ENCODE measurements at places on chromosomes 6 and 20. TPM values are rescaled to one million over a fixed set of nuclear protein-coding genes. Genes with fewer than 3 reads are reported as not detected.
A peak's percentile ranks its signal among the peaks of the same experiment; 100 is the strongest.

DNA sequence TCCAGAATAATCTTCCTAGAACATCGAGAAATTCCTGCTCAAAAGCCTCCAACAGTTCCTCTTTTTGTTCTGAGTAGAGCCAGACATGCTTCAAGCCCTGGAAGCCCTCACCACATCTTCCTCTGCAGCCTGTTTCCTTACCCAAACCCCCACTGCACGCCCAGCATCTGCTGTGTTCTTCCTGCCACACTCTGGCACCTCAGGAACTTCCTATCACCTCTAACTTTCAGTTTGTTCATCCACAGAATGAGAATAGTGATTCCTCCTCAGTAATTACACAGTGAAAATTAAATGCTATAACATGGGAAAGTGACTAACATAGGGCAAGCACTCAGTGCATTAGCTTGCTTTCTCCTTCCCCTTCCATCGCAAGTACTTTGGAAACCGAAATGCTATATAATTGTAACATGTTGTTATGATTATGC lies 26.3 kb downstream of the C6orf89 start:
- no peak for DNase-seq

- peak; percentile 32 for DNase-seq
These were observed 89.9 kb upstream of the MTHFD1L start for GRCh38 chr6:150775415-150776203.

- DNase-seq = no peak
These were observed 1.7 kb downstream of the SOD2 start for GRCh38 chr6:159691133-159691962.

DNA sequence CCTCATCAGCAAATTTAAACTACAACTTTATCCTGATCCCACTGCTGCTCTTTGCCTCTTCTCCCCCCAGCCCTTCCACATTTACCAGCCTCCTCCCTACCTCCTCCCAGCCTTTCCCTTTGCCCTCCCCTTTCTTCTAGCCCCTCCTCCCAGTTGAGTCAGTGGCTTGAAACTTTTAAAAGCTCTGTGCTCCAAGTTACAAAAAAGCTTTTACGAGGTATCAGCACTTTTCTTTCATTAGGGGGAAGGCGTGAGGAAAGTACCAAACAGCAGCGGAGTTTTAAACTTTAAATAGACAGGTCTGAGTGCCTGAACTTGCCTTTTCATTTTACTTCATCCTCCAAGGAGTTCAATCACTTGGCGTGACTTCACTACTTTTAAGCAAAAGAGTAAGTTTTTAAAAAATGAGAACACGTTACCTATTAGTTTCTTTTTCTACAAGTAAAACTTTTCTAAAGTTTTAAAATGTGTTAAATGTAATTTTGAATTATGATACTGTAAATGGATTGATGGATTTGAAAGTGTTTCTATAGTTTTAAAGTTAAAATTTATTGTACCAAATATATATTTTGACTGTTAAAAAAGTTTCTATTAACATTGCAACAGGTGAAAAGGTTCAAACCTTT lies at the start of gene GJA1:
GJA1 (plus strand) TSS at position 203 of the 626 bp plus-strand sequence. CDS start 11,202 bp downstream, outside the sequence.
- DNase-seq = peak; percentile 77

Gene NRSN1
- not detected for total RNA-seq

DNA sequence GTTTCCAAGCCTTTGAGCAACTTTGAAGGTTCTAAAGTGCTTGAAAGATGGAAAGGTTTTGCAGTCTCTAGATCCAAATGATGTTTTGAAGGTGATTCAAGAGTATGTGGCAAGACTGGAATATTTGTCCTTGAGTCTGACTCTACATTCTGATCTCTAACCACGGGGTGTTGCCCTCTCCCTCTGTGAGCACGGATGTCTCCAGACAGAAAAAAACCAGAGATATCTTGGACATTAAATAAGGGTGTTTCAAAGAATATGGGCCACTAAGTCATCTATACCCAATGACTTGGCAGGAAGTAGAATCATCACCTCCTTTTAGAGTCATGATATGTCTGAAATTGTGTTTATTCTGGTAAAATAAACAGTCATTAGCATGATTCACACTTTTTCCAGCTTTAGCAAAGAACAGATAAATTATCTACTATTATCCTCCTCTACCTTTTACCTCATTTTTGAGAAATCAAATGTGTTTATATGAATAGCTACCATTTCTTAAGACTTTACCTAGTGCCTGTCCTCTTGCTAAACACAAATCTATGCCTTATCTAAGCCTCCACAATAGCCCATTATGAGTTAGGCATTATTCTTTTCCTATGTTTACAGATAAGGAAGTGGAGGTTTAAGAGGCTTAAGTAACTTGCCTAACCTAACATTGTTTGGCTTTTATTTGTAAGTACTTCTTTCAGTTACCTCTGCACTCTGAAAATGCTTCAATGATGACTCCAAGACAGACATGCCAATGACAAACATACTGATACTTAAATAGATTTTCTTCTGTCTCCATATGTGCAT lies 384.4 kb downstream of the BMP2 start:
- no peak for DNase-seq

- DNase-seq = no peak
These were observed 7.3 kb downstream of the RAET1E start for GRCh38 chr6:149890629-149891045.

Gene TAAR6
- not detected for total RNA-seq

DNA sequence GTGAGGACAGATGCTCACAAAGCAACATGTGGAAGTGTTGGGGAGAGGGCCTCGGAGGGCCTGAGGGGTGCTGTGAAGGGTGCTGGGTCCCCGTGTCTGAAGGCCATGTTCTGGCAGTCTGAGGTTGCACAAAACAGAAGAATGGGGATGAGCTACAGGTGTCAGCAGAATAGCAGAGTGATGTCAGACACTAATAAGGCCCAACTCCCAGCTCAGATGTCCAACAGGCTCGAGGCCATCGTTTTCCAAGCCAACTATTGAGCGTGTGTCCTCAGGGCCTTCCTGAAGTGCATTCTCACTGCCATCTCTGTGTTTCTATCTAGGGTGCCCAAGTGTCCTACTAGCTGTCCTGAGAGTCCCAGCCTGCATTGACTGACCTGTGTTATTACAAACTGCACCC lies 7.9 kb downstream of the BFSP1 start:
- DNase-seq = no peak

DNA sequence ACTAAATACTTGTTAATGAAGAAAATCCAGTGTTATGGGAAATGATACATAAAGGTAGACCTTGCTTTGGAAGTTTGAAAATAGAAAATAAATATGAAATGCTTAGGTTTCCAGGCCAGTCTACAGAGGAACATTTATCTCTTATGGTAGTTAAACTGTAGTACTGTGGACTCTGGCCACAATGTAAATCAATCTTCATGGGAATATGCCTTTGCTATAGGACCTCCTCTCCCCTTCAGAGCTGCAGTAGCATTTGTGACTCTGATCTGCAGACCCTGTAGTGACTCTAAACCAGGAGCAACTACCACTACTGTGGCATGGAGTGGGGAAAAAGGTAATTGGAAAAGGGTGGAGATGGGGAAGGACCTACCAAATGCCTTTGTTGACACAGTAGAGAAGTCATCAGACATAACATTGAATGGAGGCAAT lies 4.5 kb downstream of the HSPA1A start:
- DNase-seq = no peak

- DNase-seq = no peak
These were observed 1.3 kb upstream of the FNDC11 start for GRCh38 chr20:63552481-63553249.

DNA sequence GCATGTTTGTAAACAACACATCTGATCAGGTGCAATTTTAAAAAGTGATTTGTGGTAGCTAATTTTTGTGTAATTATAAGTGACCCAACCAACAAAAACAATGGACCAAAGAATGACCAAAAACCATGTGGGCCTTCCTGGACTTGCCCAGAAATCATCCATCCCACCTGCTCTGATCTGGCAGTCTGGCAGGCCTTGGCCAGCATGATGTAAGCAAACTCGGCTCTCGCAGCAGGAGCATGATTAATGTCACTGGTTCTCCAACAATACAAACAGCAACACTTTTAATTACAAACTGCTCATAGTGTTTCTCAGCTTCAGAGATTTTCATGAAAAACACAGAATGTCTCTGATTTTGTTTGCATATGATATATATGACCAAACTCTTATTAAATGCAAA lies 16.1 kb downstream of the TP53INP2 start:
- DNase-seq = peak; percentile 40

Gene DOK5
- total RNA-seq = 4.8 TPM

DNA sequence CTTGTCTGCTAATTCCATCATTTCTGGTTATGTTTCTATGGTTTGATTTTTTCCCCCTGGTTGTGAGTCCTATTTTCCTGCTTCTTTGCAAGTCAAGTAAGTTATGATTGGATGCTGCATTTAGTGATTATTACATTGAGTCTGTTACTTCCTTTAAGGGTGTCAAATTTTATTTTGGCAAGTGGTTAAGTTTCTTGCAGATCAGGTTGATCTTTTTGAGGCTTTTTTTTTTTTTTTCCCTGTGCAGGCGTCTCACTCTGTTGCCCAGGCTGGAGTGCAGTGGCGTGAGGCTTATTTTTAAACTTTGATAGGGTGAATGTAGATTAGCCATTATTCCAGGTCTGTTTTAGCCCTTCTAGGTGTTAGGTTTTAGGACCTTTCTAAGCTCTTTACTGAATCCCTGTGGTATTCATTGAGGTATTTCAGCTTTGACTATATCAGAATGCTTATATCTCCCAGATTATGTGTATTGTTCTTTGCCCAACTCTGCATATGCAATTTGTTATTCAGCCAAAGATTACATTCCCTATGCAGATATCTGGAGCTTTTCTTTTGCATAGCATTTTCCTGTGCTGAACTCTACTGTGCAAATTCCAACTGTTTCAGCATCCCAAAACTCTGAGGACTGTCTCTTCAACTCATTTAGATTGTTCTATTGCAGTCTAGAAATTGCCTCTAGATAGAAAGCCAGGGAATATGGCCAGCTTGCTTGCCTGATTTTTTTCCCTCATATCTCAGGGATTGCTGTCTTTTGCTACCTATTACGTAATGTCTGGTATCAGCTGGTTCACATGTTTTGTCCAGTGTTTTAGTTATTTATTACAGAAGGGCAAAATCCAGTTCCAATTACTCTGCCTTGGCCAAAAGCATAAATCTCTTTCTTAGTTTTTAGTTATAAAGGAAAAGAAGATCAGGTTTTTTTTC lies 113.3 kb downstream of the AFG1L start:
- no peak for DNase-seq

- no peak for DNase-seq
These were observed 26.0 kb upstream of the PPP1R16B start for GRCh38 chr20:38779247-38780097.

DNA sequence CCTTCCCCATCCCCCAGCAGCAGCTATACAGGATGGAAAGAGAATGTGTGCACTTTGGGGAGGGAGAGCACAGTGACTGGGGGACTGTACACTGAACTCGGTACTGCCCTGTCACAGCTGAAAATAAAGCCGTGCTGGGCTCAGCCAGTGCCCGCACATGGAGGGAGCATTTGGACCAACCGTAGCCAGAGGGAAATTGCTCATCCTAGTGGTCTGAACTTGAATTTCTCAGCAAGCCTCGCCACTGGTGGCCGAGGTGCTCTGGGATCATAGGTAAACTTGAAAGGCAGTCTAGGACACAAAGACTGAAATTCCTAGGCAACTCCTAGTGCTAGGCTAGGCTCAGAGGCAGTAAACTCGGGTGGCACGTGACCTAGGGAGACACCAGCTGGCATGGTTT lies 61.0 kb downstream of the DZANK1 start:
- no peak for DNase-seq

DNA sequence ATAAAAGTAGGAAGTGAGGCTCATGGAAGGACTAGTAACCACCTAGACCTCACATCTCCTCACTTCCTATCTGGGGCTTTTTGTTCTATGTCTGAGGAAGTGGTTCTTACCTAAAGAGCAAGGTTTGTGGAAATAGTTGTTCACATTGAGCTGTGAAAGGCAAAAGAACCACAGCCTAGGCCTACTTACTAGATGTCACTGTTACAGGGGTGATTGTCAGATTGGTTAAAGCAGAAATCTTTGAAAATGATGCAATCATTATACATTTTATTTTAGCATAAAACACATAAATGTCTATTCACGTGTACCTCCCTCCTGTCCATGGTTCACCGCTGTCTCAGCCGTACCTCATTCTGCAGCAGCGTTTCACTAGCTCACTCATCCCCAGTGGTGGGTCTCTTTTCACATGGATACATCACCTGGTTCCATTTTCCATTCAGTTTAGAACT lies 268.8 kb downstream of the TMEM242 start:
- no peak for DNase-seq

Gene GNL1
- total RNA-seq = 36.3 TPM

Gene HTR1E
- total RNA-seq = 0.33 TPM

Gene TGM2
- 19.2 TPM for total RNA-seq

Gene BMP2
- 19.3 TPM for total RNA-seq

Gene CTSZ
- 210 TPM for total RNA-seq

- DNase-seq = no peak
These were observed 28.5 kb downstream of the DNMT3B start for GRCh38 chr20:32790751-32791057.

DNA sequence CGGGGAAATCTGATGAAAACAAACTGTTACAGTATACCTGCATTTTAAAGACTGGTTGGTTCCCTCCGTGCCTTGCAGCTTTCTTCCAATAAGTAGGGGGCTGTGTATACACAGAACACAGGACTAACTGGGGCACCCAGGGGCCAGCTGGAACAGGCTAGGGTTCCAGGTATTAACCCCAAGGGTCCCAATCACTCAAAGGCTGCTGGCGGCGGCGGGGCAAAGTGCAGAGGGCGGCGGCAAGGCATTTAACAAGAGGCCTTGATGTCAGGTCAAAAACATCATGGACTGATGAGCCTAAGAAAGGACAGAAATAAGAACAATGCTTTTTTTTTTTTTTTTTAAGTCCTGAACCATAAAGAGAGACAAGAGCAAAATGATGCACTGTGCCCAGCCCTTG lies 2.5 kb downstream of the PMEPA1 start:
- no peak for DNase-seq

GRCh38 chr6:49264496-49264895 lies 198.6 kb downstream of the MMUT start:
- no peak for DNase-seq

Gene SAMD5
- 2.4 TPM for total RNA-seq

Gene DSP
- 144 TPM for total RNA-seq

- DNase-seq = no peak
These were observed 52.5 kb upstream of the KHDRBS2 start for GRCh38 chr6:62338477-62338876.

DNA sequence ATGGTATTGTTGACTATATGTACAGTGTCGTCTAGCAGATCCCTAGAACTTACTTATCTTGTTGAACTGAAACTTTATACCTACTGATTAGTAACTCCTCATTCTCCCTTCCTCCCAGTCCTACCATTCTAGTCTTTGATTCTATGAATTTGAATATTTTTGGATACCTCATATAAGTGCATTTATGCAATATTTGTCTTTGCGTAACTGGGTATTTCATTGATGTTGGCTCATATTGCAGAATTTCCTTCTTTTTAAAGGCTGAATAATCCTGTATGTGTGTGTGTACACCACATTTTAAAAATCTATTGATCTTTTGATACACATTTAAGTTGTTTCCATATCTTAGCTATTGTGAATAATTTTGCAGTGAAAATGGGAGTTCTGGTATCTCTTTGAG lies 119.9 kb downstream of the SOX4 start:
- no peak for DNase-seq

Gene ME1
- 18.7 TPM for total RNA-seq

Data from thyroid gland (tissue), 4 donors.